ENCODE measurements at places on chromosomes 3 and 15.

GRCh38 chr3:136277634-136278033, 27.5 kb downstream of the PCCB start:
- no peak for DNase-seq

DNA sequence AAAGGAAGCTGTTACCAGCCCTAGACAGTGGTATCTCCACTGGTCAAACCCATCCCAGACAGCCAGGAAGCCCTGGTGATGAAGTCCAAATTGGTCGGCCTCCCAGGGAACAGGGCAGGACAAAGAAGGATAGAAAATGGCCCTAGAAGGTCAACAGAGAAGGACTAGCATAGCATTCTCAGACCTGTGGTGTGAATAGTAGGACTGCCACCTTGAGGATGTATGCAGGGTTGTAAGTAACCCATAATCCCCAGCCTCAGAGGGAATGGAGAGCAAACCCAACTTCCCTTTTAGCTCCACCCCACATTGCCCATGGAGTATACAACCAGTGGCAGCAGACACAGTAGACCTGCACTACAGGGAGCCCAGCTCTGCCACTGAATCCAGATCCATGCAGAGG, 68.6 kb upstream of the EIF1B start:
- DNase-seq, result no peak

GRCh38 chr3:2603692-2604289, 505.1 kb downstream of the CNTN4 start:
- DNase-seq, result no peak

DNA sequence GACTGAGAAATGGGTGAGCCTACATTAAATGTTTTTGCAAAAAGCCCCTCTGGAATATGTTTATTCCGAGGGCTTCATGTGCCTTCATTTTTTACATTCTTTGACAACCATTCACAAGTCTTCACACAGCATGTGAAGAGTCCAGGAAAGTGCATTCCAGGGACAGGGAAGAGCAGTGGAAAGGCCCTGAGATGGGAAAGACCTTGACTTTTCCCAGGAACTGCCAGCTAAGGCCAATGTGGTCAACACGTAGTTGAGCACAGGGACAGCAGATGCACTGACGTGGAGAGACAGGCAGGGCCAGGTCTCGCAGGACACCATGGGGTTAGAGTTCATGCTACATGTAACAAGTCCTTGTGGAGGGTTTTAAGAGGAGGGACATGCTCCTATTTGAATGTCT, 21.7 kb downstream of the SSR3 start:
- DNase-seq, result no peak

DNA sequence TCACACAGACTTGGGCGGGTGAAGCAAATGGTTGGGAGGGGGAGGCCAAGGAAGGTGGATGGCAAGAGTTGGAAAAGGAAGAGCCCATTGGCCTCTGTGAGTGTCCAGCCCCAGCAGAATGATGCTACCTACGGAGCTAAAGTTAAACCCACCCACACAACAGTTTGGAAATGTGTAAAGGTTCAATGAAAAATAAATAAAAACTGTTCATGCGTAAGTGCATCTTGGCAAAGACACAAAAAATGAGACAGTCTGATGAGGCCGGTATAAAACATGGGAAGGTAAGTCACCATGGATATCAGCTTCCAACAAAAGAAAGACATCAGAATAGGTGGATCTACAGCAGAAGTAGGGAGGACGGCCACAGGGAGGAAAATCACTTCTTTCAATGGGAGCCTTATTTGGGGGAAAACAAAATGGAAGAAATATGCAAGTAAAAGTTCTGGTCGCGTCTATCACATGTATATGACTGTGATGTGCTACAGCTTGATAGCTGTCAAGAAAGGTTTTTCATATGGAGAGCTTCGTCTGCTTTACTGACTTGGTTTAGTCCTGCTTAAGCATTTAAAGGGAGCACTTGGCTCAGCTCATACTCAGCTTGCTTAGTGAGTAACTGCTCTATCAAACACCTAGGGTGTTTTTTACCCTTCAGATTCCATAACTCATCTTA, 82.8 kb downstream of the TIGIT start:
- DNase-seq, result no peak

GRCh38 chr15:39287322-39288195, 293.3 kb upstream of the THBS1 start:
- no peak for DNase-seq

- no peak for DNase-seq
Measured at GRCh38 chr3:12135029-12135657, 23.6 kb downstream of the TIMP4 start.

DNA sequence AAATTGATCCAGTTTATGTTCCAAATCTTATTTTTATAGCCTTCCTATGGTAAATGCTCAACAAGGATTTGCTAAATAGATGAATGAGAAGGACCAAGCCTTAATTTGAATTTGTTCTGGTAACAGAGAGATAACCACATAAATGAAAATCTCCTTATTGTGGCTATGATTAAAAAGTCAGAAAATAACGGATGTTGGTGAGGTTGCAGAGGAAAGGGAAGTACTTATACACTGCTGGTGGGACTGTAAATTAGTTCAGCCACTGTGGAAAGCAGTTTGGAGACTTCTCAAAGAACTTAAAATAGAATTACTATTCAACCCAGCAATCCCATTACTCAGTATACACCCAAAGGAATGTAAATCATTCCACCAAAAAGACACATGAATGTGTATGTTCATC, 26.2 kb downstream of the AAGAB start:
- no peak for DNase-seq

- no peak for DNase-seq
Measured at GRCh38 chr15:51401051-51401780, 59.8 kb downstream of the GLDN start.

GRCh38 chr3:80549173-80549572, 781.4 kb upstream of the ROBO1 start:
- no peak for DNase-seq

DNA sequence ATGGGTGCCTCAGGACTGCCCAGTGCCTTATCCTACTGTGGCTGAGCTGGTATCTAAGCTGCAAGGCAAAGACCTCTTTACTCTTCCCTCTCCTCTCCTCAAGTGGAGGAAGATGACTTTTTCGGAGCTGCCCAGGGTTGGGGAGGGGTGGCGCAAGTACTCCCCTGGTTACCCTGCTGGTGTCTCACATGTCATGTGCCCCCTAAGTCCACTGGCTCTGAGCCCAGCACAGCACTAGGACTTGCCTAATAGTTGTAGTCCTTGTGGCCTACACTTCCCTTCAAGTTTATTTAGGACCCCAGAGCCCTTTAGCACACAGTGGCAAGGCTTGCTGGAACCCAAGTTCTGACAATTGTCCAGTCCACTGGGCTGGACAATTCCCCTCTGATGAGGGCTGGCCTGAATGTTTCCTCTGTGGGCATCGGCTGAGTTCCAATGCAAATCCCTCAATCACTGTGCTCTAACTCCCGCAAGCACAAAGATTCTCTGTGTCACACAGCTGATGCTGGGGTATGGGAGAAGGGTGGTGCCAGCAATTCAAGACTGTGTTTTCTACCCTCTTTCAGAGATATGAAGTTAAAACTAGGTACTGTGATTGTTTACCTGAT, 60.4 kb downstream of the UQCC5 start:
- DNase-seq, result no peak

DNA sequence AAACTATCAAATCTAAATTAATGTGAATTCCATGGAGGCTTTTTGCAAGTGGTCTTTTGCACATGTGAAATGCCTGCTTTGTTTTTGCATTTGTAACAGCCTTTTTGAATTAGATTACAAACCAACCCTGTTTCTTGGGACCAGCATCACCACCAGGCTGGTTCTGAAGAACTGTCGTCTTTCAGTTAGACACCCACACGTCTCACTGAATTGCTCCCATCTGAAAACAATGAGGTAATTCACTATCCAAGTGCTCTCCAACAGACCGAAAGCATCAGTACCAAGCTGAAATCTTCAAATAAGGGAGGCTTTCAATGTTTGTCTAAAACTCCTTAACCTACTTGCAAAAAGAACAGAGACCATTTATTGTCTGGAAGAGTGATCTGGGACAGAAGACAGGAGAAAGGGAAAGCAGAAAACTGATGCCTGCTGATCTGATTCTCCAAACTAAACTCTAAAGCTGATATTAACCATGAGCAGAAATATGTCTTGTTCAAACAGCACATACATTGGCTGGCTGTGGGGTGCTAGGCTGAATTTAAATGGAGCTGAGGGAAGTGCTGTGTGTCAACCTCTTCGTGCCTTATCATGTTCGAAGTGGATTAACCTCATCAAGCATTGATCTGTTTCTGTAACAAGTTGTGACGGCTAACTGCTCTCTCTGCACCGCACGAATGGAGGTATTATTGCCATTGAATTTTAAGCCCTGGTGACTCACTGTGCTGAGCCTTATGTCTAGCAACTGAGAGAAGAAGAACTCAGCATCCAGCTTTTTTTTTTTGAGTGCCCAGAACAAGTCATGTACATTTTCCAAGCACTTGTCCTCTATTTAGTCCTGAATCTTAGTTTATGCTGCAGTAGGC, 213.7 kb upstream of the P2RY1 start:
- DNase-seq, result no peak

- DNase-seq, result no peak
Measured at GRCh38 chr3:13245615-13245978, 172.4 kb upstream of the IQSEC1 start.

DNA sequence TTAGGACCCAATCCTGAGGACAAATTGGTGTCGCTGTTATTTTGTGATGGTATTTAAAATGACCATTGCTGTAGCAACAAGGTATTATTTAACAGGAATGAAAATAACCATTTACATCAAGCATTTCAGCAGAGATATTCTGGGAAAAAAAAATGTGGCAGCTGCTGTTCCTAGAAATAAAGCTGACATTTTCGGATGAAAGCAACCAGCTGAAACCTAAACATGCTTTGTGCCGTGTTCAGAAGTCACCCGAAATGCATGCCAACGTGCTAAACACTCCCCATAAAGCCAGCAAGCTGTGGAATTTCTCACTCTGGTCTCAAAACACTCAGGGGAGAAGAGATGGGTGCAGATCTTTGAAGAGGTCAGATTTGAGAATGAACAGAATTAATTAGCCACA, 31.5 kb upstream of the TAFA4 start:
- DNase-seq, result no peak

DNA sequence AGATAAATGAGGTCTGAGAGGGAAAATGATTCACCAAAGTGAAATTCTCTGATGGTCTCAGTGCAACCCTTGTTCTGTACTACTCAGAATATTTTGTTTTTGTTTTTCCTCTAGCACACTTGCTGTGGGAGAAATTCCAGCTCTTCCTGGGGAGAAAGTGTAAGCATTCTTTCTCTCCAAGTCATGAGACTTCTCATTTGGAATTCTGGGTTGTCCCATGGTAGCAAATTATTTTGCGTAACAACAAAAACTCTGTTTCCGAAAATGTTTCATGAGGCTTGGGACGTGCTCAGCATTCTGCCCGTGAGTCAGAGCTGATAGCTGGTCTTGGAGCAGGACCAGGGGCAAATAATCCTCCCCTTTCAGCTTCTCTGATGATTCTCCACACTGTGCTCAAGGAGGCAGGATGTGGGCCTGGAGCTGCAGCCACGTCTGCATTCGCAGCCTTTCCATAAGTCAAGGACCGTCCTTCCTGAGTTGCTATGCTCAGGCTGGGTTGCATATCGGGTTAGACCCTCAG, 70.3 kb downstream of the SENP2 start:
- DNase-seq, result no peak

DNA sequence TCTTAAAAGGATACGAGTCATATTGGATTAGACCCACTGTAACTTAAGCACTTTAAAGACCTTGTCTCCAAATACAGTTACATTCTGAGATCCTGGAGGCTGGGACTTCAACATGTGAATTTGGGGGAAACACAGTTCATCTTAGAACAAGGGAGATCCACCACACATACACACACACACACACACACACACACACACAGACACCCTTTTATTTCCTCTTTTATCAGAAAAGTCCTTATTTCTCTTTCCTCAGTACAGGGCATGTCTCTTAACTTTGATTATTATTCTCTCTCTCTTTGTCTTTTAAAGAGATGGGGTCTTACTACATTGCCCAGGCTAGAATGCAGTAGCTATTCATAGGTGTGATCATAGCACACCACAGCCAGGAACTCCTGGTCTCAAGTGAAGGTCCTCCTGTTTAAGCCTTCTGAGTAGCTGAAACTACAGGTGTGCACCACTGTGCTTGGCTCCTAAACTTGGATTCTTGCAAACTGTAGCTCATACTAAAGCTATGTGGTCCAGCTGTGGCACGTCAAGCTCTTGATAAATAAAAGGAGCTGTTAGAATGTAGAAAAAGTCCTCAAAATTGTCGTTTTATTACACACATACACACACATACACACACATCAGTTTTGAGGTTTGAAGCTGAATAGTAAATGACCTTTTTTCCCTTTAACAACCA, 7.4 kb downstream of the GOLM2 start:
- DNase-seq, result no peak

GRCh38 chr3:128556907-128557306, 63.9 kb upstream of the GATA2 start:
- DNase-seq, result no peak

GRCh38 chr3:40985195-40985594, 214.1 kb upstream of the CTNNB1 start:
- DNase-seq, result no peak

- no peak for DNase-seq
Measured at GRCh38 chr3:13024765-13025065, 48.5 kb downstream of the IQSEC1 start.

DNA sequence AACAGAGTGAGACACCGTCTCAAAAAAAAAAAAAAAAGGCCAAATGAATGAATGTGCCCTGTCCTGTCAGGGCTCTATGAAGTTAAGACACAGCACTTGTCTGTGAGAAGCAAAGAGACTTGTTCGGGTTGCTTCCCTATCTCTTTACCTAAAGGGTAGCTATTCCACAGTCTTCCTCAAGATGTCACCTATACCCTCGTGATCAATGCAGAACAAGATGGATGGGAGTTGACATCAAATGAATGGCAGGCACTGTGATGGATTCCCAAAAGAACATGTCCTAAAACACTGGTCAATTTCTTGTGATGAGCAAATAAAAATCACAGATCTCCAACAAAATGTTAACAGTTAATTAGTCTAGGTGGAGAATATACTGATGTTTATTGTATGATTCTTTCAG, 9.5 kb downstream of the TADA3 start:
- no peak for DNase-seq

GRCh38 chr3:8581806-8582445, 62.7 kb downstream of the SSUH2 start:
- no peak for DNase-seq

- no peak for DNase-seq
Measured at GRCh38 chr3:179898024-179898423, 138.7 kb downstream of the PEX5L start.

DNA sequence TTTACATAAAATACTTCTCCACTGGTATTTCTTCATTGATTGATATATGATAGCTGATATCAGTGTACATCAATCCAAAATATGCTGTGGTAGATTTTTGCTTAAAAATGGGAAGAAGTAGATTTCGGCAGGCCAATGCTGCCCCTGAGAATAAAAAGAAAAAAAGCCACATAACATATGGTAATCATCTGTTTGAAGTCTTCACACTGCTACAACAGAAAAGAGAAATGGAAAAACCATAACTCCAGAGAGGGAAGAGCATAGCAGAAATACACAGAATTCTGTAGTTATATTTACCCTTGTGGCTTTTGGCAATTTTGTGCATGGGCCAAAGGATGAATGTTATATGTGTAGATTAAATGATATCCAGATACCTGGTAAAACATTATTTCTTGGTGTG, 143.1 kb upstream of the KCNMB2 start:
- DNase-seq, result no peak

GRCh38 chr3:55658690-55659562, 171.8 kb upstream of the WNT5A start:
- no peak for DNase-seq

GRCh38 chr3:8519774-8520448, 18.3 kb downstream of the LMCD1 start:
- no peak for DNase-seq
